Mesothelial cell of epicardium (in vitro differentiated cells): ENCODE measurements at places on chromosomes 4 and X.

DNA sequence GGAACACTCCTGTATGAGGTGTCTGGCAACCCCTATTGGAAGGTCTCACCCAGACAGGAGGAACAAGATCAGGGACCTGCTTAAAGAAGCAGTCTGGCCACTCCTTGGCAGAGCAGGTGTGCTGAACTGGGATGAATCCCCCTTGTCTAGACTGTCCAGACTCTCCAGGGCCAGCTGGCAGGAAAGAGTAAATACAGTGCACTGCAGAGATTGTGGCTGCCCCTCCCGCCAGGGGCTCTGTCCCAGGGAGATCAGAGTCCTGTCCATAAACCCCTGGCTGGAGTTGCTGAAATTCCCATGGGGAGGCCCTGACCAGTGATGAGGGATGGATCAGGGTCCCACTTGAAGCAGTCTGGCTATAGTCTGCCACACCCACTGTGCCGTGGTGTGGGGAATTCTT, 17.7 kb downstream of the STPG2 start:
- H3K36me3 ChIP-seq: peaks cover 3% of the 10 kb centered on the region
- H3K4me3 ChIP-seq: no peak overlapping the region
- H3K4me1 ChIP-seq: no peaks in the 10 kb centered on the region
- no peak for DNase-seq

DNA sequence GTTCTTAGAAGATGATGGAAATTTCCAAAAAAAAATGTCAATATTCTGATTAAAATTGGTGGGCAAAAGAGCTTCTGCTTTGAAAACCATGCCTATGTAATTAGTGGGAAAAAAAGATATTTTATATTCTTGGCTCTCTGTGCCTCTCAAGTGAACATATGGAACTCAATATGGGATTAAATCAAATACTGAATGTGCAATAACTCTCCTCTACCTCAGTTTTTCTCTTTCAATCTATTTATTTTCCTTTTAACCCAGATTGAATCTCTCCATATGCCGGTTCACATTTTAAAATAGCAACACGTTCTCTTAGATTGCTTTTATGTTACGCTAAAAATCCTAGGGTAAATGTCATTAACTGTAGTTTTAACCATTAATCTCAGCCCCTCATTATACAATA, 224.2 kb upstream of the PABPC4L start:
- no peaks in the 10 kb centered on the region for H3K27me3 ChIP-seq
- H3K27ac ChIP-seq: no peak overlapping the region
- no peaks in the 10 kb centered on the region for H3K36me3 ChIP-seq
- H3K4me1 ChIP-seq: peaks cover 24% of the 10 kb centered on the region
- DNase-seq: no peak
- H3K4me3 ChIP-seq: no peak overlapping the region

DNA sequence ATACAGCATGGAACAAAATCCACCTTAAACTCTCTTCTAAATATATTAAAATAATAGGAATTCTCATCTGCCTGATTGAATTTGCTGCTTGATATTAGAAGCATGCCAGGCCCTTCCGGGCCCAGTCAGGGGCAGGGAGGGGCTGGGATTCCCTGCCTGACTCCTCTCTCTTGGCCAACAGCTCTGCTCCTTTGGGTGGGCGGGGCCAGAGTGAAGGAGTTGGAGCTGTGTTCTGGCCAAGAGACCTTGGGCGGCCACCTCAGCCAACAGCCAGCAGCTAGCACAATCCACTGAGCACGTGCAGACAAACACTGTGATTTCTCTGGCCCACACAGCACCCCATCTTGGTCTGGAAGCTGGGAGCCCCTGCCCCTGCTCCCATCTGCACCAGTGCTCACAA, 140.3 kb downstream of the PJA1 start:
- no peak overlapping the region for H3K27ac ChIP-seq
- peaks cover 15% of the 10 kb centered on the region for H3K4me1 ChIP-seq
- DNase-seq: no peak
- H3K4me3 ChIP-seq: no peak overlapping the region

DNA sequence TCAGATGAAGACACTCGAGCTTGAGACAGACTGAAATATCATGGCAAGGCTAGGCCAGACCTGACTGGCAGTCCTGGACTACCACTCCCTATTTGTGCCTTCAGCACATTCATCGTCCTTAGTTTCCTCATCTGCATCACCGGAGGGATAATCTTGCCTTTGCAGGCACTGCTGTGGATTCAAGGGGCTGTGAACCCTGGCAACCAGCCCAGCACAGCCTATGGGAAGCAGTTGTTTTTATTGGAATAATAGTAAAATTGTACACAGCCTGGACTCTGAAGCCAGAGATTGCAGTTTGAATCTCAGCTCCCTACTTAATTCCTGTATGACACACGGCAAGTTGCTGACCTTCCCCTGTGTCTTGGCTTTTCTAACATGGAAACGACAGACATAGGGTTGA, 161.0 kb downstream of the NSUN7 start:
- no peak overlapping the region for H3K27ac ChIP-seq
- H3K36me3 ChIP-seq: no peaks in the 10 kb centered on the region
- DNase-seq: no peak
- no peak overlapping the region for H3K4me3 ChIP-seq

- no peaks in the 10 kb centered on the region for H3K36me3 ChIP-seq
- H3K4me3 ChIP-seq: no peak overlapping the region
- no peaks in the 10 kb centered on the region for H3K4me1 ChIP-seq
- no peak for DNase-seq
- no peaks in the 10 kb centered on the region for H3K27me3 ChIP-seq
Measured at GRCh38 chrX:68186552-68187262, 246.6 kb downstream of the OPHN1 start.

DNA sequence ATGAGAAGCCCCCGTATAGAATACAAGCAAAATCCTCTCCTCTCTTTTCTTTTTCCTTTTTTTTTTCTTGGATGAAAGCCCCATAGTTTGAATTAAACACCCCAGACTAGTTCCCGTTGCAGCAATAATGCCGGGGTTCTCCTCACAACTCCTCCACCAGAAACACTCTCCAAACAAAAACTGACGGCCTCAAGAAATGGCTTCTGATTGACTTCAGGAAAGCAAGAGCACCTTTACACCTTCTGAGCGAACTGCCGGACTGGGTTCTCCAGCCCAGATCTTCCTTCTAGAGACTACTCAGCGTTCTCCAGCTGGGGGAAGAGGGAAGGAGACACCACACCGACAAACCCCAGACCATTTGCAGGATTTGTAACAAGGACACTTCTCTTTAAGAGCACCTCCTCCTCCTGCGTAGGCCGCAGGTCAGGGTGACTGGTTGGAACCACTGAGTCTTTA, 4.0 kb downstream of the HAND2 start:
- peak overlapping the region; percentile 95 for H3K4me3 ChIP-seq
- peaks cover 56% of the 10 kb centered on the region for H3K27me3 ChIP-seq
- peaks cover 4% of the 10 kb centered on the region for H3K36me3 ChIP-seq
- H3K27ac ChIP-seq: peak overlapping the region; percentile 97
- H3K4me1 ChIP-seq: peaks cover 64% of the 10 kb centered on the region

- no peaks in the 10 kb centered on the region for H3K36me3 ChIP-seq
- H3K27ac ChIP-seq: no peak overlapping the region
- no peaks in the 10 kb centered on the region for H3K4me1 ChIP-seq
- DNase-seq: no peak
Measured at GRCh38 chr4:117010671-117011070, 74.7 kb downstream of the TRAM1L1 start.

DNA sequence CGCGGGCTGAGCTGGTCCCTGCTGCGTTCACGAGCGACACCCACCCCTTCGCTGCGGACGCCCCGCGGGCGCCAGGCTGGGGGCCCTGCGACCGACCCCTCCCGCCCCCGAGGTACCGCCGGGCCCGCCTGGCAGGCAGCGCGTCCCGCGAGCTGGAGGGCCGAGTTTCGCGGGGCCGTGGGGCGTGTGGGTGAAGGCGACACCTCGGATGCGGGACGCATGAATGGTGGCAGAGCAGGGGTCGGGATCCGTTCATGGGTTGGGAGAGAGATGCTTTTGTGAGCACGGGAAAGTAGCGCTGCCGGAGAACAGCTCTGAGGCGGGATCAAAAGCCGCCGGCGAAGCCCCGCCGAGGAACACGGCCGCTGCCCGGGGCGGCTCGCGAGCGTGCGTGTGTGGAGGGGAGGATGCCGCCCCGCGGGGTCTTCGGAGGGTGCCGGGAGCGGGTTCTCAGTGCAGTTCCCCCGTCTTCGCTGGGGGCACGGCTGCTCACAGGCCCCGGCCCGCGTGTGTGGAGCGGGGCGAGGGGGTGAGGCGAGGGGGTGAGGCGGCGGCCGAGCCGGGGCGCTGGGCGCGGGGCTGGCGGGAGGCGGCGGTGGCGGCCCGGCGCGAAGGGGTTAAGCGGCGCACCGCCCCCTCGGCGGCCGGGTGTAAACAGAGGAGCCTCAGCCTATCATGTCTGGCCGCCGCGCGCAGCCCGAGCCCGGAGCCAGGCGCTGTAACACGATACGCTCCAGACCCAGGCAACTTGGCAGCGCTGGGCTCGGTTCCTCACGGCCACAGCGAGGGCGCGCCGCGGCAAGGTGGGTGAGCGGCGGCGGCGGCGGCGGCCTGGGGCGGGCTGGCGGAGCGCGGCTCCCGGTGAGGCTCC, 205.3 kb downstream of the TENM3 start:
- H3K4me3 ChIP-seq: peak overlapping the region; percentile 92
- H3K27ac ChIP-seq: peak overlapping the region; percentile 89
- H3K4me1 ChIP-seq: peaks cover 43% of the 10 kb centered on the region
- peak; percentile 84 for DNase-seq

DNA sequence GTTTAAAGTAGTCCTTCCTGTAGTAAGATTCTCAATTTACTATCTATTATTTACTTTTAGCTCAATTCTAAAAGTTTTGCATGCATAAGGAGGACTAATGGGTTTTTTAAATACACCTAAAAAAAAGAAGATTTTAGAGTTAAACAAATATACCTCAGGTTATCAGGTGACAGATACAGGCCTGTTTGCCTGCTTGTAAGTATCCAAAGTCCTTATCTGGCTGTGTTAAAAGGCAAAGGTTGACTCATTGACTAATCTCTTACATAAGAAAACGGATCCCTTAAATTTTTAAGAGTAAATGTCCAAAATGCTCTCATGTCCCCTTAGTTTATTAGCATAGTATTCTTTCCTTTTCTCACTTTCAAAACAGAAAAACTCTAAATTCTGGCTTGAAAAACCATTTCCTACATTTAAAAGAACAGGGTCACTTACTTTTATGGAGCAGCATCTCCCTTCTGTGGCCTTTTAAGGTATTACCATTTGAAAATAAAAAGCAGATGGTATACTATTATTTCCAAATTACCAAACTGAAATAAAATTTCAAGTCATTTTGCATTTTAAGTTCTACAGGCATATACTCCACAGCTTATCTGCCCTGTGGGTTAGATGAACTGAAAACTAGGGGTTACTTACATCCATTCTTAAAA, 4.5 kb downstream of the CBR4 start:
- peaks cover 40% of the 10 kb centered on the region for H3K4me1 ChIP-seq
- H3K27ac ChIP-seq: no peak overlapping the region
- H3K4me3 ChIP-seq: no peak overlapping the region
- no peaks in the 10 kb centered on the region for H3K27me3 ChIP-seq
- DNase-seq: no peak

- peaks cover 18% of the 10 kb centered on the region for H3K4me1 ChIP-seq
- no peak overlapping the region for H3K27ac ChIP-seq
- DNase-seq: no peak
- H3K4me3 ChIP-seq: no peak overlapping the region
- H3K36me3 ChIP-seq: no peaks in the 10 kb centered on the region
Measured at GRCh38 chr4:173039617-173040577, 128.7 kb upstream of the GALNT7 start.

DNA sequence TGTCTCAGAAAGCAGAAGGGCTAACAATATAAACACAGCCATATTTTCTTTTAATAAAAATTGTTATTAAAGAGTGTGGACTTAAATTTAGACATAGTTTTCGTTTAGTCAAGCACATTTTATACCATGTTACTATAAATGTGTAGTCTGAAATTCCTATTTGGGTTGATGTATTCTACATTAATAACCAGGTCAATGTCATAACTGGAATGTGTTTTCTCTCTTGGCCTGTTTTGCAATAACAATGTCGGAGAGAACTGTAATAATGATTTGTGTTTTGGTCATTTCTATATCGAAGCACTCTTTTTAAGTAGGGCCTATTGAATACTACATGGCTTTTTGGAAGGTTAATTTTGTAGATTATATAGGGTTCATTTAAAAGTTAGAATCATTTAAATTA, 5.5 kb downstream of the USO1 start:
- H3K27ac ChIP-seq: peak overlapping the region; percentile 59
- H3K4me1 ChIP-seq: peaks cover 32% of the 10 kb centered on the region
- H3K27me3 ChIP-seq: no peaks in the 10 kb centered on the region

DNA sequence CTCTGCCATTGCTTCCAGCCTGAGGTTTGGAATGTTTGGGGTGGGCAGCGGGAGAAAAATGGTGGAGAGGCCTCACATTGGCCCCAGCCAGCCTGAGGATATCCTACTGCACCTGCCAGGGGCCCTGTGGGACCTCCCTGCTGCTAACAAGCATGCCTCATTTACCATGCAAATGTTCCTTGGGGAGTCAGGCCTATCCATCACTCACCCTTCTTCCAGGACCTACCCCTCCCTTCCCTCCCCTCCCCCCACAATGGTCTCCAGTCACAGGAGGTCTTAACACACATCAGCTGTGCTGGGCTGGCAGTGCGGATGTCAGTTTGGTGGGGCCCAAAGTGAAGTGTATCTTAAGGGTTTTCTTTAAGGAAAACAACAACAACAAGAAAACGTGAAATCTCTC, 139.2 kb downstream of the SHOX start:
- H3K4me1 ChIP-seq: peaks cover 6% of the 10 kb centered on the region
- H3K27ac ChIP-seq: no peak overlapping the region
- DNase-seq: no peak
- no peaks in the 10 kb centered on the region for H3K27me3 ChIP-seq

DNA sequence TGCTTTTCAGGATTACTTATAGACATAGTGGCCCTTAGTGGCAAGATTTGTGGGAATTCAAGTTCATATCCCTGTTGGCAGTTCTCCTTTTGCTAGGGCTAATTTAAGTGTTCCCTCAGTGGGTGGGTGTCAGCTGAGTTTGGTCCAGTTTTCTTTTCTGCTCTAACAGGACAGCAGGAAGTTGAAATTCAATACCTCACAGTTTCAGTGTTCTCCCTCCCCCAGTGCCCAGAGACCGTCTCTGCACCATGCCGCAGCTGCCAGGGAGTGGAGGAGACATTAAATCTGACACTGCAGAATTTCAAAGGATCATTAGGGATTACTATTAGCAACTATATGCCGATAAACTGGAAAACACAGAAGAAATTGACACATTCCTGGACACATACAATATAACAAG, 50.7 kb downstream of the UBE2NL start:
- H3K4me1 ChIP-seq: no peaks in the 10 kb centered on the region
- no peak for DNase-seq
- H3K4me3 ChIP-seq: no peak overlapping the region
- H3K27me3 ChIP-seq: no peaks in the 10 kb centered on the region
- no peaks in the 10 kb centered on the region for H3K36me3 ChIP-seq

GRCh38 chr4:15149839-15150592, 147.7 kb downstream of the CPEB2 start:
- peak overlapping the region; percentile 55 for H3K27ac ChIP-seq
- H3K27me3 ChIP-seq: no peaks in the 10 kb centered on the region
- H3K4me1 ChIP-seq: peaks cover 26% of the 10 kb centered on the region
- no peak for DNase-seq
- no peak overlapping the region for H3K4me3 ChIP-seq

GRCh38 chr4:85834934-85835333, 360.0 kb downstream of the ARHGAP24 start:
- H3K36me3 ChIP-seq: no peaks in the 10 kb centered on the region
- H3K4me1 ChIP-seq: peaks cover 10% of the 10 kb centered on the region
- H3K27ac ChIP-seq: no peak overlapping the region
- no peak for DNase-seq
- H3K27me3 ChIP-seq: no peaks in the 10 kb centered on the region
- no peak overlapping the region for H3K4me3 ChIP-seq

- H3K36me3 ChIP-seq: no peaks in the 10 kb centered on the region
- H3K27ac ChIP-seq: no peak overlapping the region
- H3K4me1 ChIP-seq: no peaks in the 10 kb centered on the region
- no peak overlapping the region for H3K4me3 ChIP-seq
- H3K27me3 ChIP-seq: peaks cover 5% of the 10 kb centered on the region
Measured at GRCh38 chrX:153554519-153555167, 37.2 kb downstream of the ATP2B3 start.
